ENCODE measurements at places on chromosomes 2 and 18.
A peak's percentile ranks its signal among the peaks of the same experiment; 100 is the strongest.

GRCh38 chr2:218074031-218074430 is 5.0 kb downstream of the RUFY4 start:
- peak; percentile 18 for DNase-seq

DNA sequence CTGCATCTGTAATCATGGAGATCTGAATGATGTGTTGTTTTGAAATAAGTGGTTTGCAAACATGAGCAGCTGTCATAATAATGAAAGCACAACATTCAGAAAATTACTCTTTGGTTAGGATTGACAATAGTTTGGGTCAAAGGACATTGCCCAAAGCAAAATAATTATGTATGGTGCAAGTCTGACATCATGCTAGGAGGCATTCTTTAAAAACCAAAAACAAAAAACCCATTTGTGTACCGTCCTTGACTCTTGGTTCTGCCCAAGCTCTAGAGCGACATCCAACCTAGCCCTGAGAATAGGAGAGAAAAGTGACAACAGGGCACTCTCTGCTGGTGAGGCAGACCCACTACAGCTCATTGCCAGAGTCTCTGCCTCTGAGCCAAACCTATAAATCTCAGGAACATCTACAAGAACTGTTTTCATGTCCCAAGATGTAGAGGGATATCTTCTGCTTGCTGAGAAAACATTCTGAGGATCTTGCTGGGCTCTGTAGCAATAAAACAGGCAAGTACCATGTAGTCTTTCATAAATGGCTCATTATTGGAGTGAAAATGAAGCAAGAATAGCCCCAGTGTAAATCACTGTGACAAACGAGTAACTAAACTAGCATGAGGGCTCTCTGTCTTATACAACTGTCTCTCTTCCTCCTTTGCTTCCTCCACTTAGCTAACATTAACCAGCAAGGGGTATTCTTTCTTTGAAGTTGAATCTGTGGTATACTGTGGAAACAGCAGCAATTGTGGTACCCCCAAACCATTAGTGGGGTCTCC is 266.8 kb upstream of the CXCR4 start:
- DNase-seq, result peak; percentile 9

- no peak for DNase-seq
These were observed 97.6 kb downstream of the RAPH1 start for GRCh38 chr2:203437511-203437910.

GRCh38 chr18:77157312-77157711 is 24.7 kb upstream of the MBP start:
- DNase-seq, result no peak
